ENCODE measurements at places on chromosomes 11 and 22.

DNA sequence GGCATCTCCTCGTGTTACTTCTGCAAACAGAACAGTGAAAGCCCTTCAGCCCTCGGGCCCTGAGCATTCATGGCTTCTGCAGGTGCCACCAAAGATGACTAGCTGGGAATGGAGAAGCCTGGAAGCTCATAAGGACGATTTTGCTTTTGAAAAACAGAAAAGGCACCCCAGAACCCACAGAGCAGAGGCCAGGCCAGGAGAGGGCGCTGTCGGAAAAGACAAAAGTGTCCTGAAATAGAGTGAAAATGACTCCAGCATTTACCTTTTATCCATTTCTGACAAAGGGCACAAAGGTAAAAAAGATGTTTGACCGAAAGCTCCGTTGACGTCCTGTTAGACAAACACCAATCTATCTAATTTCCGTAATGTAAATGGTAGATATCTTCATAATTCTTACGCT lies 37.6 kb downstream of the ZNF195 start:
- peak; percentile 68 for DNase-seq

GRCh38 chr11:18772211-18772610 lies 19.4 kb downstream of the PTPN5 start:
- no peak for DNase-seq

GRCh38 chr22:46176508-46177003 lies 26.2 kb downstream of the PPARA start:
- DNase-seq = no peak

GRCh38 chr22:44710474-44711240 lies 8.7 kb downstream of the PRR5 start:
- peak; percentile 60 for DNase-seq

DNA sequence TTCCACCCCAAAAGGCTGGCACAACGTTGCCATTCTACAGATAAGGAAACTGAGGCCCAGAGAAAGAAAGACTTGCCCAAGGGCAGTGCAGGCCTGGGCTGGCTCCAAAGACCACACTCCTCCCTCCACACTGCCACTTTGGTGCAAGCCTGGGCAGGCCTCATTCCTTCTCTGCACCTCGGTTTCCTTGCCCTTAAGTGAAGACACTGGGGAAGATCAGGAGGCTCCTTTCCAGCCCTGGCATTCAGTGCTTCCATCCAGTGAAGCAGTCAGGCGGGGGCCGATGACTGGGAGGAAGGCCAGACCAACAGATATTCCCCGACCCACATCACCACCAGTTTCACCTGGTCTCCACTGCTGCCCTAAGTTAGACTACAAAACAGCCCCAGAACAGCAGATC lies 18.3 kb upstream of the TCF20 start:
- DNase-seq = no peak

DNA sequence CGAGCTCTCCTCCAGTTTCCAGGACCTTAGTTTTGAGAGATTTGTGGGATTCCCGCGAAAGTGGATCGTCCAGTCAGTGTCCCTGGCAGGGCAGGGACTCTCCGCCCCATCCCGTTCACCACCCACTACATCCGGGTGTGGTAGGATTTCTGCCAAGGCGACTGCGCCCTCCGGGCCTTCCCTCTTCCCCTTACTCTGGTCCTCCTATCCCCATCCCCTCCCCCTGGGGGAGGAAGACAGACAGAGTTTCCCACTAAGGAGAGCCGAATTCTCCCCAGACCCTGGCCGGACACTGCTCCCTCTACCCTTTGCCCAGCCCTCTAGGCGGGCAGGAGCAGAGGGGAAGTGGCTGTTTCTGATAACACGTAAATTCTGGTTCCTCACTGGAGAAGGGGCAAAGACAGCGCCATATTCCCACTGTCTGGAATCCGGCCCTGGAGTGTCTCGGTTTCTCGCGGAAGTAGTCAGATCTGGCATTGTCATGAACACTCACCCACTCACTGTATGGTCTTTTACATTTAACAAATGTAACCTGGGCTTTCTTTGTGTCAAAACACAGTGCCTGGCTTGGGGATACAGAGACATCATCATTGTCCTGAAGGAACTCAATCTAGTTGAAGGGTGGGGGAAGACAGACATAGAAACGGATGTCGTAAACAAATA lies 1.1 kb upstream of the NECTIN1 start:
- DNase-seq = no peak

- DNase-seq = no peak
These were observed 14.1 kb downstream of the DERL3 start for GRCh38 chr22:23824476-23825245.

- no peak for DNase-seq
These were observed 93.0 kb downstream of the SCN3B start for GRCh38 chr11:123561431-123561800.
